NCI-H2081 treated with DMSO at 0.1 percent for 48 hours (cell line): ENCODE measurements at places on chromosomes 16 and 17.

- no peak for DNase-seq
Observed at GRCh38 chr16:2853531-2854073, 4.4 kb downstream of the PRSS22 start.

DNA sequence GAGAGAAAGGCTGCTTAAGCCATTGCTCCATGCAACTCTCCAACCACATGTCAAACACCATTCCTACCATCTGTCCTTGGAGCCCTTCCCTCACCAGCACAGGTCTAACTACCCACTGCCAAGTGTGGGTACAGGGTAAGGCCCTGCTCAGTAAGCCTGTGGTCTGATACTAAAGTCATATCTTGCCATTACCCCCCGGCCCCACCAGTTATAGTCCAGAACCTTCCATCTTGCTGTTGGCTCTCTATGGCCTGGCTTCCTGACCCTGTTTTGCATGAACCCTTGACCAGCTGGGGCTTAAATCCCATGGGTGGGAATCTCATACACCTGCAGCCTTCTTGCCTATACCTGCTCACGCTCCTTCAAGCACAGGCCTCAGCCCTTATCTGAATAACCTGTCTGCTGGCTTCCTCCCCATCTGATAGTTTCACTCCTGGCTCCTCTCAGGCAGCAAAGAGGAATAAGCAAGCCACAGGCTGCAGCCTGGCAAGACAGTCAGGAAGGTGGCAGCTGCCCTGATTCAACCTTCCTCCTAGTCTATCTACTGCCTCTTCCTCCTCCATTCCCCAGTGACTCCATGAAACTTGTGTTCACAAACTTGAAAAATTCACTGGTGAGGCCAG is 64.1 kb downstream of the ZFHX3 start:
- DNase-seq, result no peak

DNA sequence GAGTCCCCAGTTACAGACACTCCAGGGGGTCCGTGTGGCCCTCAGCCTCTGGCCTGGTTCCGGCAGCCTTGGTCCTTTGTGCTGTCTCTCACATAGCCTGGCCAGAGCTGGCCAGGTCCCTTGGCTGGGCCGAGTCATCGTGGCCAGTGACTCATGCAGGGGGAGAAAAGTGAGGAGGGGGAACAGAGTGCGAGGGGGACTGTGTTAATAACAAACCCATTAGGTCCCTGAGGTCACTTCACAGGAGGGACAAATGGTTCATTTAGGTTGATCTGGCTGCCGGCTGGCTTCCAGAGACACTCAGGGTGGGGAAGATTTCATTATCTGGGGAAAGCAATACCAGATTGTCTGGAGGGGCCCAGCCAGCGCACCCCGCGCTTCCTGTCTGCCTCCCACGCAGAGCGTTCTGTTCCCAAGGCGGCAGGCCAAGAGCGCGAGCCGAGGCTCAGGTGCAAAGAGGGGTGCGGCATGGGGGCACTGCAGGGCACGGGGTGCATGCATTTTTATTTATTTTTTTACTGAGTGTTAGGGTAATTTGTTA is 223.1 kb downstream of the SEC14L1 start:
- no peak for DNase-seq

DNA sequence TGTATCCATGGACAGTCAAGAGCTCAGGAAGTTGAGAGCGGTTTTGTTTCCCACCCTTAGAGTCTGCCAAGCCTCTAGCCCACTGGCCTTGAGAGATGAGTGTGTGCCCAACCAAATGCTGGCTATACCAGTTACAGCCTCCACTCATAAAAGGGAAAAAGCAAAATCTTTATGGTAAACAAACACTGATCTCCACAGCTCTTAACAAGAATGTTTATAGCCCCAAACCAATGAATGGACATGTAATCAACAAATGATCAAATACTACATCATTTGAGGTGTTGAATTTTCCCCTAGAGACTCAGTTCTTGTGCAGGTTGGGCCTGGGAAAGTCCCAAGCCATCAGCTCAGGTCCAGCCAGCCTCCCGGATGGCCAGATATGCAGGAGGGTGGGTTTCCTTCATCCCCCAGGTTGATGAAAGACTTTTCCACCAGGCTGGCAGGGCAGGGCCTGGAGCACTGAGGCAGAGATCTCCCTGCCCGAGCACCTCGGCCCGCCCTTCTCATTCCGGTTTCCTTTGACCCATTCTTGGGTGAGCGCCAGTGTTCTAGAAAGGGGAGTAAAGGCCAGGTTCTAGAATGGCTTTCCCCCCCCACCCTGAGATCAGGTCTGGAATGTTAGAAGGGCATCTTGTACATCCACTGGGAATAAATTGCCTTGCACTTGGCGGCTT is 3.9 kb upstream of the EFTUD2 start:
- DNase-seq, result no peak

DNA sequence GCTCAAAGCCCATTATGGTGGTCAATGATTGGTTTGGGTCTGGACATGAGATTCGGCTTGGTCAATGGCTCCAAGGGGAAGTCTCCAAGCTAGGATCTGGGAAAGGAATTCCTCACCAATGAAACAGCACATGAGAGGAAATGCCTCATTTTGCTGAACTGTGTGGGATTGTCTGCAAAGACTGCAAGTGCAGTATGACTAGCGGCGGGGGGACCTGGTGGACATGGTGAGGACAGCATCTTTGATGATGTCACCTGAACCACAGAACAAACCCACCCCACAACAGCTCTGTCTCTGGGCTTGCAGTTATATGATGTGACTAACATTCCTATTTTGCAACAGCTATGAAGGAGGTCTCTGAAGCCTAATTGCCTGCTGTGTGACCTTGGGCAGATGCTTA is 50.6 kb upstream of the NKD1 start:
- DNase-seq, result no peak

DNA sequence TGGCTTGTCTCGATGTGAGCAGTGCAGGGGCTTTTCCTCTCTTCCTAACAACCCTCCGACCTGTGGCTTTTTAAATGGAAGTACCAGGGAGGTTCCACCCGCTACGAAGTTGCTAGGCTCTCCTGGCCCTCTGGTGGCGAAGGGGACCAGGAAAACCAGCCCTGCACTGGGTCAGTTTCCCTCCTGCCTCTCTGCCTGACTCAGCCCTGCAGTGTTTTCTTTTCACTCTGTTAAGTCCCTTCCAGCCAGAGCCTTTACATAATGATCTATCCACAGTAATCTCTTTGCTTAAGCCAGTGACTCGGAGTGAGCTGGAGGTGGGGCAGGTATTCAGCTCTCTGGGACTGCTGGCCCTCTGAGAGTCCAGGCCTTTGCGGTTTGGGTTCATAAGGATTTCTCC is 331.3 kb upstream of the EEF2KMT start:
- no peak for DNase-seq

DNA sequence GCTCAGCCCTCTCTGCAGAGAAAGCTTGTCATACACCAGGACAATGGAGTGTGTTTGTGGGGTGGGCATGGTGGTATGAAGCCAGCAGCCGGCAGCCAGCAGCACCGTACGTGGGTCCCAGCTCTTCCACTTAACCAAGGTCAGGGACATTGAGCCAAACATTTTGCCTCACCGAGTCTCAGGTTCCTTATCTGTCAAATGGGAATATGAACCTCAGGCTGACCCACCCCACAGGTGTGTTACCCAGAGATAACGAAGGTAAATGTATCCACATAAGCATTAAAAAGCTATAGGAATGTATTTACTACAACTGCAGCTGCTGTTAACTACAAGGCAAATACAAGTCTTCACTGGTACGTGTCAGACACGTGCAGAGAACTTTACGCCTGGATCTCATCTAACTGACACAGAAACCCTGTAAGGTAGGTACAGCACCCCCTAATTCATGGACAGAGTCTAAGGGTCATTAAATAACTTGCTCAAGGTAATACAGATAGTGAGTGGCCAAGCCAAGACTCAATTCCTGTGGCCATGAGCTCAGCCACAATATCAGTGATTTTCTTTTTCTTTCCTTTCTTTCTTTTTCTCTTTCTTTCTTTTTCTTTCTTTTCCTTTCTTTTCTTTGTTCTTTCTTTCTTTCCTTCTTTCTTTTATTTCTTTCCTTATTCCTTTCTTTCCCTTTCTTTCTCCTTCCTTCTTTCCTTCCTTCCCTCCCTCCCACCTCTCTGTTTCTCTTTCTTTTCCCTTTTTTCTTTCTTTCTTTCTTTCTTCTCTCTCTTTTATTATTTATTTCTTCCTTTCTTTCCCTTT is 990 bp downstream of the SLC5A11 start:
- no peak for DNase-seq

DNA sequence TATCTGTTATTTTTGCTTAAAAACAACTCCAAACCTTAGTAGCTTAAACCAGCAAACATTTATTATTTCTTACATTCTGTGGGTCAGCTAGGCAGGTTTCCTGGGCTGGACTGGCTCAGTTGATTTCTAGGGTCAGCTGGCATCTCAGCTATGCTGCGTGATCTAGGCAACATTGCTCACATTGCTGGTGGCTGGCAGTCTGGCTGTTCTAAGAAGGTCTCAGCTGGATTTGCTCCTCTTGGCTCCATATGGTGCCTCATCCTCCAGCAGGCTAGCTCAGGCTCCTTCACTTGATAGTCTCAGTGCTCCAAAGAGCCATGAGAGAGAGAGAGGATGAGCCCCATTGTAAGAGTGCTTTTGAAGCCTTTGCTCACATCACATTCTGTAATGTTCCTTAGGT is 470.6 kb upstream of the CDH5 start:
- no peak for DNase-seq

DNA sequence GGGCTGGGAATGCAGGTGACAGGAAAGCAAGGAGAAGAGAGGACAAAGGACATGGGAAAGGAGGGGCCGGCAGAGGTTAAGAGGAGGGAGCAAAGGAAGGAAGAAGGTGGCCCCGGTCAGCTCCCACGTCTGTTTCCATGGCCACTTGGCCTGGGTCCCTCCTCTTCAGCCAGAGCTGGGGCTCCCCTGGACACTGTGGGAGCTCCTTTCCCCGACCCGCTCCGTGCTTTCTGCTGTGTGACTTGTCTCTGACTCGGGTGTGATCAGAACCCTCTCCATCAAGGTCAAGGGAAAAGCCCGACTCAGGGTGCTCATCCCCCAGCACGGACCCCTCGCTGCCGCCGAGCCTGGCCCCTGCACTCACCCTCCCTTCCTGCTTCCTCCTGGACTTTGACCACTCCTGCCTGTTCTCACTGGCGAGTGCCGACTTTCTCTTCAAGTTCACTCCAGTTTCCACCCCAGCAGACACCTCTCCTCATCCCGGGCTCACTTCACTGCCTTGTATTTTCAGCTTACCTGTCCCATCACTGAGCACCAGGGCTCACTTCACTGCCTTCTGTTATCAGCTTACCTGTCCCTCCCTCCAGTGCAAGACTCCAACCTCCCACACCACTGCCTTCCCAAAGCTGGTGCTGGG is 61.2 kb downstream of the MEAK7 start:
- no peak for DNase-seq

- no peak for DNase-seq
Observed at GRCh38 chr17:63530557-63531021, 7.4 kb downstream of the KCNH6 start.

DNA sequence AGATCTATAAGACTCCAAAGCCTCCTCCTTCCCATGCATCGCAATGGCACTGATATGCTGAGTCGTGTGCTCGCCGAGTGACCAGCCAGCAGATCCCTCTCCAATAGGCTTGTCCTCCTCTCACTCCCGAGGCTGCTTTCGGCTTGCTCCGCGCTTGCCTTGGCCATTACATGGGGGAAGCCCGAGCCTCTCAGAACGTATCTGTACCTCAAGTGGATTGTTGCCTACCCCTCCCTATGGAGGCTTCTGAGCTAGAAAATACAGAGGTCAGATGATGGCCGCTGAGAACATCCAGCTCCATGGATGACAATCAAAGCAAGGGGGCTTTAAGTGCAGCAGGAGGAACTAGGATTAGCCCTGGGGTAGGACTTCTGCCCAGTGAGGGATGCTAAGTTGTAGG is 7.7 kb upstream of the NLRP1 start:
- no peak for DNase-seq

GRCh38 chr17:67490471-67490870 is 113.4 kb downstream of the PITPNC1 start:
- no peak for DNase-seq

GRCh38 chr16:25097276-25097975 is 14.1 kb upstream of the LCMT1 start:
- no peak for DNase-seq

- DNase-seq, result no peak
Observed at GRCh38 chr17:596287-596686, 118.4 kb downstream of the VPS53 start.

- DNase-seq, result no peak
Observed at GRCh38 chr16:49474741-49475140, 101.1 kb downstream of the C16orf78 start.

- no peak for DNase-seq
Observed at GRCh38 chr17:2051933-2052559, 2.9 kb upstream of the HIC1 start.

DNA sequence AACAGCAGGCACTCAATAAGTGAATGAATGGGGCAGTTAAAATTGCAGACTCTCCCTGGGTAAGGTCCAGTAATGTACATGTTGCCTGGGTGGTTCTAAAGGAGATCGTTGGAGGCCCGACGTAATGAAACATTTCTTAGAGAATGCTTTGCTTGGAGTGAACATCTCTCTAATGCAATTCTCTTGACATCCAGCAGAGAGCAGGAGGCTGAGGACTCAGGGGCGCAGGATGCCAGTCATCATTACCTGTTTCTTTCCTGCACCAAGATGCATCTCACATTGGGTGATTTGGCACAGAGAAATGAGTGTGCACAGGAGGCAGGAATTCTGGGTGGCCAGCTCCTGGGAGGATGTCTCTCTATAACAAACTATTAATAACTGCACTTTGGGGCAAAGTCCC is 130.3 kb upstream of the RBBP6 start:
- no peak for DNase-seq

DNA sequence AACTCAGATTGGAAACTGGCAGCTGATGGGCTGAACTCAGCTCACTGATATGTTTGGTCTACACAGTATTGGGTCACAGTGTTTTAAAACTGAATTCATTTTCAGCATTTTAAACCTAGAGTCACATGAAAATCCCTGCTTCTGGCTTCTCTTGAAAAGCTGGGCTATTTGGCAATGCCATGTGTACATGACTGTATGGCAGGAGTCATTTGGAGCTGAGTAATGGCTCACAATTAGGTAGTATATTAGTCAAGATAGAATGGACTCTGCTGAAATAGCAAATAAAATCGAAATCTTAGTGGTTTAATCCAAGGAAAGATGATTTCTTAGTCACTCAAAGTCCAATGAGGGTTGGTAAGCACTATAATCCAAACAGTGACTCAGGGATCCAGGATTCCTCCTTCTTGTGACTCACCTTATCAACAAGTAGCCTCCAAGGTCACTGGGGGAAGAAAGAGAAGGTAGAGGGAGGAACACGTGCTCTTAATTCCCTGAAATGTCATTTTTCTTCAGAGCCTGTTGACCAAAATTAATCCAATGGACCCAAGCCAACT is 13.9 kb upstream of the PMP22 start:
- DNase-seq, result no peak

GRCh38 chr17:789160-789840 is 7.1 kb downstream of the MRM3 start:
- no peak for DNase-seq

GRCh38 chr17:7732981-7733539 is 15.5 kb downstream of the DNAH2 start:
- DNase-seq, result no peak

GRCh38 chr17:142876-143784 is 5.8 kb downstream of the SCGB1C2 start:
- DNase-seq, result no peak
